HS-27A (cell line): ENCODE measurements at places on chromosomes 3 and 15.

GRCh38 chr3:113185194-113185835, 26.0 kb upstream of the BOC start:
- no peak for DNase-seq

DNA sequence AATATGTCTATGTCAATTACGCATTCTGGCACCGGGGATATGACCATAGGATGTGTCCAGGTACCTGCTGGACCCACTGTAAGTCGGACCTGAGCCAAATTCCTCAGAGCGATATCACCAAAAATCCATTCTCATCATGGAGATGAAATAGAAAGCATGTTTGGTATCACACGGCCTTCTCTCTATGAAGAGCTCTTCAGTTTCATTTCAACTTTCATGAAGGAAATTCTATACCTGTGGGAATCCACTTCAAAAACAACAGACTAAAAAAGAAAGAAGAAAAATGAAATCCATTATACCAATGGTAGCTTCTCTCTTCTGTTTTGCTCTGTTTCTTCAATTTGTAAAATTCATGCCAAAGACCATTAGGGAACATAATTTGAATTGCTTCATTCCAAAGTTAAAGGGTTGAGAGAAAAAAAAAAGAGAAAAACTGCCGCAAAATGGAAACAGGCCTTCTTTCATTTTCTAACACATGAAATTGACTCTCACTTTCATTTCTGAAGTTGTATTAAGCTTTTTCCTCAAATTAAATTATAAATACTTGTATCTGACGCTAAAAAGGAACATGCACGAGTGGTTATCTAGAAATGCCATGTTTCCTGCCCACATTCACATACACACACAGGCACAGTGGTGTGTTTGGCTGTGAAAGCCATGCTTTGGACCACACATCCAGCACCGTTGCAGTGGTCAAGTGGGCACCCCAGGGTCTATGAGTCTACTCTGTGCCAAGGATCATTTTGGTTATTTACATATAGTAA, 46.9 kb upstream of the DIPK2A start:
- DNase-seq = no peak

GRCh38 chr15:29935296-29936004, 113.2 kb upstream of the TJP1 start:
- no peak for DNase-seq

GRCh38 chr15:85168642-85169173, 187.1 kb downstream of the PDE8A start:
- no peak for DNase-seq

DNA sequence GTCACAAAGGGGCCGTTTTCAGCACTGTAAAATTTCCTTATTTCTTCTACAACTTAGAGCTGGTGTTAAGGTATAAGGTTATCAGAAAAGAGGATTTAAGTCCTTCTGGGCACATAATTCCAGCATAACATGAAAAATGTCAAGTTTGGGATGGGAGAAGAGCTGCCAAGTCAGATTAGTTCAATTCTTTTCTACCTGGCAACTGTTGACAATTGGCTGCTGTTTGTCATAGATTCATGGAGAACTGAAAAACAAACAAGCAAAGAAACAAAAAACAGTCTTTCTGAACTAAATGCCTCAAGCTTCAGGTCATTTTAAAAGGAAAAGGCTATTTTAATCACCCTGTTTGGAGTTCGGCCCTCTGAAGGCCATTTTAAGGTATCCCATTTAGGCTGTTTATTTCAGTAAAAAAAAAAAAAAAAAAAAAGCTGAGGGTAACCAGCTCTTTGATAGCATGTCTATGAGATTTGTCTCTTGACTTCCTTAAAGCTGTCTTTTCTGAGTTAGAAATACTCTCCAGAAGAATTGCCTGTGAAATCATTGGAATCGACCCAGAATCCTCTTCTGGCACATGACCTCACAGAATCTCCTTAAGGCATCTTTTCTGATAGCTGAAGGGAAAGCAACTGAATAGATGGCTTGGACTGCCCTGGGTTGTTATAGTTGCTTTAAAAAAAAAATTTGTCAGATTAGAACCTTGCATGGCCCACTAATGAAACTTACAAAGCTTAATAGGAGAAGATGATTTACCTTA, 173.3 kb downstream of the SEMA6D start:
- no peak for DNase-seq

GRCh38 chr15:70793694-70794093, 30.3 kb upstream of the UACA start:
- DNase-seq = no peak

DNA sequence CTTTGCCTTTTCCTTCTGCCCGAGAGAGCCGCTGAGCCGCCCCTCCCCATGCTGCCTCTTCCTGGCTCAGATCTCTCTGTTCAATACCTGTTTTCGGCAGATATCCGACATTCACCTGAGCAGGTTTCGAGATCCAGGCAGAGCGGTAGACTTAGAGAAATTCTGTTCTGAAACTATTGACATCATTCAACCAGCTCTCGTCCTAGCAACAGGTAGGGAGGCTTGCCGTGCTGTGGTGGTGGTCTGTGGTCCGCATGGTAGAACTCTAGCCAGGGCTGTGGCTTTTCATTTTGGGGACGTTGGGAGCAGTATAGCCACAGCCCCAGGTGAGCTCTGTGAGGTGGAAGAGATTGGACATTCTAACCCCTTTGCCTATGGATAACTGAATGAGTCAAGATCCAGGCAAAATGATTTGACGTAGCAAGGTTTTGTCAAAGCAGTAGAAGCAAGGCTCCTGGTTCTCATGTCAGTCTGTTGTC, 810 bp downstream of the TMEM62 start:
- no peak for DNase-seq
